Fibroblast of lung (primary cell): ENCODE measurements at places on chromosomes 13 and 19. TPM values are rescaled to one million over a fixed set of nuclear protein-coding genes. Genes with fewer than 3 reads are reported as not detected.
A peak's percentile ranks its signal among the peaks of the same experiment; 100 is the strongest.

Gene KCNJ14
- 0.26 and 0.50 TPM in 2 replicates for total RNA-seq

Gene ZFR2
- not detected in 2 replicates for total RNA-seq

DNA sequence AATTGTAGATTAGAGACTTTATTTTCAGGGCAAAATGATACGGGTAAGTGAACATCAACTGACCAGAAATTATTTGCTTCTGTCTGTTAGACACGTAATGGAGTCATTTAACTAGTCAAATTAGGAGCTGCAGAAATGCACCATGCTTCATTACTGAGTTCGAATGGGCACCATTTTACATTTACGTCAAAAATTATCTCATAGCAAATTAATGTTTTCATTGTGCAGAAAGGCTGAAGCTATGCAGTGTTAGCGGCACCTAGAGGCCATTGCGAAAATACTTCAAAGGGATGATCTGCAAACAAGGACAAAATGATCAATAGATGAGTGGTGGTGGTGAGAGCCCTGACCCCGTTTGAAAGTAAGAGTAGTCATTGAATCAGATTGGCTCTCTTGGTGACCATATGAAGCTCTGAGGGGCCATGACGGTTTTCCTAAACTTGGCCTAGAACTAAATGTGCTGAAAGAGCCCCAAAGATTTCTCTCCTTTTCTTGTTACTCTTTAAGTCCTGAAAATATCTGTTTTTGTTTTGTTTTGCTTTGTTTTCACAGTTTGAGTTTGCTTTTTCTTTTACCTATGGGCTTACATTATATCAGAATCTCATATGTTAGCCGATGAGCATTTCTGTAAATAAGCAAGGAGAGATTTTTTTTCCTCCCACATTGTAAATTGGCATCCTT is 277.9 kb downstream of the ZNF536 start:
- DNase-seq: peak; percentile 31

Gene OR4F17
- total RNA-seq: not detected in 2 replicates

DNA sequence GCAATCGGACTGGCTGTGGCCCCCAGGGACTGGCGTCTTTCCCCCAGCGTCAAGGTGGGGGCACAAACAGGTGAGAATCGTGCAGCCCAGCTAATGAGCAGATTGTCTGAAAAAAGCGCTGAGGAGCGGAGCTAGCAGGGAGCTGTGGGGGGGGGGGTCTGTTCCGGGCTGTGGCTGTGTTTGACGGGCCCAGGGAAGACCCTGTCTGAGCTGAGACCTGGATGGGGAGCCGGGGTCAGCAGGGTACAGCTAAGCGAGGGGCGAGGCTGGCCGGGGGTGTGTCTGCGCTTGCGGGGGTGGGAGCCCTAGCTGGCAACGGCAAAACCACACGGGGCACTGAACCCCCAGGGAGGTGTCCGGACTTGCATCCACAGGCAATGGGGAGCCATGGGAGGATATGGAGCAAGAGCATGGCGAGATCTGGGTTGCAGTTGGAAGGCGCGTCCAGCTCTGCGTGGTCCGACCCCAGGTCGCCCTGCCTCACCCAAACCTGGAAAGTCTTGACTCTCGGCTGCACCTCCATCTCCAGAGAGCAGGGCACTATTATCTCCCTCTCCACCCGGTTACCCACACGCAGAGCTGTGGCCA is 4.6 kb downstream of the LINGO3 start:
- DNase-seq: no peak
